ENCODE measurements at places on chromosomes 16 and 17.

GRCh38 chr17:9432934-9433421 is 142.6 kb downstream of the STX8 start:
- no peak for DNase-seq

DNA sequence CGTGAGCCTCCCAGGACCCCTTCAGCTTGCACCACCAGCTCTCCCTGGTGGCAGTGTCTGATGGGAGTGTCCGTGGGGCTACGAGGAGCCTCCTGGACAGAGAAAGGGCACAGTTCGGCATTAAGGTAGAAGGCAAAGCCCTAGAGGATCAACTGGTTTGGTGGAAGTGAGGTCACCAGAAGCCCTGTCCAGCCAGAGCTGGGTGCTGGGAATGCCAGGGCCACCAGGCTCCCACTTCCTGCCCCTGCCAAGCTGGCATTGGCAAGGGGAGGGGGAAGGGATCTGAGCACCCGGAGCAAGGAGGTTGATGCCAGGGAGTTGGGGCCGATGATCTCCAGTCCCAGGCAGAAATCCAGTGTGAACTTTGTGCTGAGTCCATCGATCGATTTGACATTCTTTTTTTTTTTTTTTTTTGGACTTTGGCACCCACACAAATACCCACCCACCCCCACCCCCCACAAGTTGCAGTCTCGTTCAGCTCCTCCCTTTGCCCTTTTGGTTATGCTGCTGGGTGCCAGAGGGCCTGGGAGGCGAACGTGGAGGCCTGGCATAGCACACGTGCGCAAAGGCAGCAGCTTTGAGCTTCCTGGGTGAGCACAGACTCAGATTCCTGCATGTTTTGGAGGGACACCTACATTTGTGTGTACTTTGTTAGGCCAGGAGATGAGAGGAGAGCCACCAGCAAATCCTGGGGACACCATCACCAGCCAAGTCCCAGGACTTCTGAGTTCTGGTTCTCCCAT is 2.1 kb downstream of the NHERF1 start:
- no peak for DNase-seq

GRCh38 chr16:78606545-78606944 is 507.1 kb downstream of the WWOX start:
- peak; percentile 81 for DNase-seq

- no peak for DNase-seq
Measured at GRCh38 chr17:66520999-66521398, 218.6 kb downstream of the PRKCA start.

DNA sequence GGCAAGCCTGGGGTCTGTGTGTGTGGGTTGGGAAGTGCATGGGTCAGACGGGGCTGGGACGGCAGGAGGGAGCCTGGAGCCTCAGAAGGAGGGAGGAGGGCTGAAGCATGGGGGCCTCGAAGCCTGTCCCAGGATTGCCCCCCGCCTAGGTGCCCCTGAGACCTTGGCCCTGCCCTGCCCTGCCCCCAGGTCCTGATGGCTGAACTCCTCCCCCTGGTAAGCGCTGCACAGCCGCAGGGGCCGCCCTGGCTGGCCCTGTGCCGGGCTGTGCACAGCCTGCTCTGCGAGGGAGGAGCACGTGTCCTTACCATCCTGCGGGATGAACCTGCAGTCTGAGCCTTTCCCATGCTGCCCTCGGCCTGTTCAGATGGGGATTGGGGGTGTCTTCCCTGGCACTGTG is 4.4 kb downstream of the TEDC2 start:
- no peak for DNase-seq

DNA sequence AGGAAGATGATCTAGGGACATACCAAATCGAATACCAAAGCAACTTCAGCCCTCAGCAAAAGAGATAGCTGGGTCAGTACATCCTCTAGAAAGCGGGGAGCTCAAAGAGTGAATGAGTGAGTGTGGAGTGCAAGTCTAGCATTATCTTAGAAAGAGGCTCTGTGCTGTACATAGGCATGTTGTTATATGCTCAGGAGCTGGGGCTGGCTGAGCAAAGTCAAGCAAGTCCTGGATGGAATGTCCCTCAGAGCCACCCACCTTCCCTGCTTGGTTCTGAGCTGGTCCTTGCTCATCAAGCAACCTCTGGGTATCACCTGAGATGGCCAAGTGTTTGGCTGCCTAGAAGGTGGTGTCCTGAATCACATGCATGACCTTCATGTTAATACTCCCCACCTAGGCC is 4.9 kb upstream of the KLHL11 start:
- no peak for DNase-seq

DNA sequence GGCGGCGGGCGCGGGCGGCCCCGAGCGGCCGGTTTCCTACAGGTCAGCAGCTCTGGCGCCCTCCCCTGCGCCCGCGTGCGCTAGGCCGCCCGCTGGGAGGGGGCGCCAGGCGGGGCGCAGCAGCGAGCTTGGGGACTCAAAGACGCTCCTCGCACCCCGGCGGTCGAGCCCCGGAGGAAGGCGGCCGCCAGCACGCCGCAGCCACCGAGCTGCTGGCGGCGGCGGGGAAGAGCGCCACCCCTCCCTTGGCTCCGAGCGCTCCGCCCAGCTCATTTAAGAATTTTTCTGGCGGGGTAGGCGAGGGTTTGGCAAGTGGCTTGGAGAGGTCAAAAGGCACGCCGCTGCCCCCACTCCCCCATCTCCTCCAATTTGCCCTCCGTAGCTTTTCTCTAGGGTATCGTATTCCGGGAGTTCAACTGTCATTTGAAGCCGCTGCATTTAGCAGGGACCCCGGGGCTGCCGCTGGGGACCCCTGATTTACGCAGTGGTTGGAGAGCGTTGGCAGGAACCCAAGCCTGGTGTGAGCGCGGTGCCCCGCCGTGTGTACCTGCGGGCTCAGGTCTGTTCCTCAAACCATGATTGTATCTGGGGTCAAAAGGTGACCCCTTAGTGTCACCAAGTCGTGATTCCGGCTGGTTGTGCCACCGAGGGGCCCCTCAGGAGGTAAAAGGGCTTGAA is 59.5 kb upstream of the GSE1 start:
- DNase-seq: peak; percentile 85

DNA sequence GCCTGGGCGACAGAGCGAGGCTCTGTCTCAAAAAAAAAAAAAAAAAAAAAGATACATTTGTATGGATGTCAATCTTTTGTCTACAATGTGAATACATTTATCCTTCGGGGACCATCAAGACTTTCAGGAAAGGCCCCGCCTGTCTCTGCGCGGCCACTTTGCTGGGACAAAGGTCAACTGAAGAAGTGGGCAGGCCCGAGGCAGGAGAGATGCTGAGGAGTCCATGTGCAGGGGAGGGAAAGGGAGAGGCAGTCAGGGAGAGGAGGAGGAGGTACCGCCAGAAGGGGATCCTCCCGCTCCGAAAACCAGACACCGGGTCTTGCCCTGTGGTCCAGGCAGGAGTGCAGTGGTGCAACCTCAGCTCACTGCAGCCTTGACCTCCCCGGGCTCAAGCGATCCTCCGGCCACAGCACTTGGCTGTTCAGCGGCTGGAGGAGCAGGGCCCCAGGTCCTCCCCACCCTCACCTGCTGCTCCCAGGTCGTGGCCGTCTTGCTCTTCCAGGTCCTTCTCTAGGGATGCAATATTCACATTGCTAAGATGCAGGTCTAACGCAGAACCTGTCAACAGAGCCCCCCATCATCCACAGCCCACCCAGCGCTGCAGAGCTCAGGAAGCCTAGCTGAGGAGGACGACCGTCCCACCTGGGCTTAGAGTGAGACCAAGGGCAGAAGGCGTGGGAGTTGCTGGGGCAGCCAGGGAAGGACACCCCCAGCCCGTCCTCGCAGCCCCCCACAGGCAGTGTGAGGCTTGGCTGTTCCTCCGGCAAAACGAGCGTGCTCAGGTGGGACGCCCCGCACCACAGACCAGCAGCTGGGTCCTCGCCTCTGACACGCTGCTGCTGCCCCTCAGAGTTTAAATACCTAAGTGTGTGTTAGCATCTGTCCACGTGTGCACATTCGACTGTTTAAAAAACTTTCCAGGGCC is 19.6 kb downstream of the GNPTG start:
- no peak for DNase-seq

DNA sequence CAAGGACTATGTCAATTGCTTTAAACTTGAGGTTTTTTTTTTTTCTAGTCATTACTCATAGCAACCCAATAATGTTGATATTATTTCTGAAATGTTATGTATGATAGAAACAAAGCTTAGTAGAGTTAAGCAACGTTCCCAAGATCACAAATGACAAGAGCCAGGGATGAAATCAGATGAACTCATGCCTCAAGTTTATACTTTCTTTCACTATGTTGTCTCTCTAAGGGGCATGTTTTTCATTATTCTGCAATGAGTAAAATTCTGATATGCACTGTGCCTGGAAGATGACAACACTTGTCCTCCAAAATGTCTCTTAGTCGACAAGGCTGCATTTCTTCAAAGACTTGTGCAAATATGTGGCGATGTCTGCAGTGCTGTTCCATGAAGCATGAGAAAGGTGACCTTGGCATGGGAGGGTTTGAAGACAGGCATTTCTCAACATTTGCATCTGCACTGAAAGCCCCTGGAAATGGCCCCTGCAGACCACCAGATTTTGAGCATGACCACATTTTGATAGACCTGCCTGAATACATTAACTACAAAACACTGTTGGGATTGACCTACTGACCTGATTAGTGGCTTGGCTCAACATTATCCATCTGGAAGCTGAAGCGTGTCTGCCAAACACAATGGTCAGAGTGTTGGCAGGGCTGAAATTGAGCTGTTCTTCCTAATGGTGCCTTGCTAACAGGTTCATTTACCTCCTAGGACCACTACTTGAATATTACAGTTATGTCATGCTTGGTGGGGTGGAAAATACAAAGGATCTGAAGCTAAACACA is 1027.5 kb downstream of the CDH11 start:
- DNase-seq: peak; percentile 59

DNA sequence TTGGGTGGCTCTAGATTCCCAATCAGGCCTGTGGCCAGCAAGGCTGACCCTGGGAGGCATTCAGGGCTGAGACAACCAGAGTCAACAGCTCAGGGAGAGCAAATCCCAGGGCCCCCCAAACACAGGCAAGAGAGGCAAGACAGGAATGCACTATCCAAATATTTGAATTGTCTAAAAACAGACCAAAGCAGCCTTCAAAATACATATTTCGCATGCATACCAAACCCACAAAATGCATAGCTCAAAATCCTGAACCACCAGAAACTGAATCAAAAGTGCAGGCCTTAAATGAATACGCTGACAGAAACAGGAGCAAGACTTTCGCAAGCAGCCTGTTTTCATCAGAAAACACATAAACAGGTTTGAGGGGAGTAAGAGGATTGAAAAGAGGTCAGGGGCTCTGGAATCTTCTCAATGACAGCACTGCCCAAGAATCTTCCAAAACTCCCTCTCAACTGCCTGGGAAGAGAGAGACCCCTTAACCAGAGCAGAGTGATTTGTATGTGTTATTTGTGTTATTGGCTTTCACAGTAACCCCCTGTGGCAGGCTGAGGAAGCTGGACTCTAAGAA is 213.6 kb upstream of the CDH5 start:
- no peak for DNase-seq

DNA sequence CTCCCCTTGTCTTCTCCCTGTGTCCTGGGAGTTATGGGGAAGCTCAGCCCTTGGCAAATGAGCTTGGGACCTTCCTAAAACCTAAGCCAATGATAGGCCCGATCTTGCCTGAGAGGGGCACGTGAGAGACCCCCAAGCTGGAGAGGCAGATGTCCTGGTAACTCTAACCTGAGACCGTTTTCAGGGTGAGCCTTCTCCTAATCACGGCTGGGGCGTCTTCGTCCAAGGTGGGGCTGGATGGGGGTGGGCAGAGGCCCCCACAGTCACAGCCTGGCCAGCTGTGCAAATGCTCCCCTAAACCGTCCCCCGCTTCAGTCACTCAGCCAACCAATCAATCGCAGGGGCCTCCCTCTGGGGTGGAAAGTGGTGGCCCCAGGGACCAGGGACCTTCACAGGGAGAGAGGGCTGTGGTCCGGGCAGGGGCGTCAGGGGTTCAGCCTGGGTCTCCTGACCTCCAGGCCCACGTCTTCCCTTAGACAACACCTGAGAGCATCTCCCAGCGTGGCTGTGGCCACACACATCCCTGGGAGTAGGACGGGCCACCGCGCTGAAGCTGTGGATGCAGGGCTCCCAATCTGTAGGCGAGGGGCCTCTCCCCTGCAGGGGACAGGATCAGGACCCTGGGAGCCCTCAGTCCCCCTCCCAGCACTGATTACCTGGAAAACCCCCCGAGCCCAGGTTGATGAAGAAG is 30.6 kb downstream of the ACTG1 start:
- no peak for DNase-seq

- no peak for DNase-seq
Measured at GRCh38 chr17:77378318-77379064, 237.7 kb downstream of the SEC14L1 start.

DNA sequence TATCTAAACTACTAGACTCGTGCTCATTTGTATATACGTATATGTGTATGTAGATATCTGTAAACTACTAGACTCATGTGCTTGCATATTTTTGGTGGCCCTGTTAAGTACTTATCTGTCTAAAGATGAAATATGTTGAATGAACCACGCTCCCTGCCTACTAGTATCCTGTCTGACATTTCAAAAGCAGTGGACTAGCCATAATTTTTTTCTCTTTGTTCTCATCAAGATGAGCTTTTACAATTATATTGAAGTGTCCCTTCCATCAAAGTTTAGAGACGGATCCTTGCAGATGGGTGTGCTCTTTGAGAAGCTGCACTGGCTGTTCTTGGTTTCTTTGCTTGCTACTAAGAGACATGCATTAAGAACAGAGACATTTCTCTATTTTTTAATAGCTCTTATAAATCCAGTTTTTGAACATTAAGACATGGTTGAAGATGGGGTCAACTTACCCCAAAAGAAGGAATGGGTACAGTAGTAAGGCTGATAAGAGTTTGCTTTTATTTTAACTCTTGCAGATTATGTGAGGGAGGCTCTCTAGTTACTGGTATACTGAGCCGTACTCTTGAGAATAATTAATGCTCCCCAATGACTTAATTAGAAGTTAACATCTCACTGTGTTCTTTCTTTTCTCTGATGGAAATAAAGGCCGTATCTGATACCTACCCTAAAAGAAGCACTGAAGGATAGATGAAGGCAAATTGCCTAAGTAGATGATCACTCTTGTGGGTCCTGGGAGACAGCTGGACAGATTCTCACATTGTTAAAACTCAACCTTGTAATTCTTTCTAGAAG is 3.4 kb downstream of the CNTNAP4 start:
- DNase-seq: no peak

- no peak for DNase-seq
Measured at GRCh38 chr17:50440172-50440837, 14.3 kb downstream of the ACSF2 start.

- DNase-seq: no peak
Measured at GRCh38 chr16:13205352-13205751, 304.0 kb downstream of the SHISA9 start.

GRCh38 chr17:42227849-42228700 is 33.8 kb upstream of the GHDC start:
- DNase-seq: no peak

DNA sequence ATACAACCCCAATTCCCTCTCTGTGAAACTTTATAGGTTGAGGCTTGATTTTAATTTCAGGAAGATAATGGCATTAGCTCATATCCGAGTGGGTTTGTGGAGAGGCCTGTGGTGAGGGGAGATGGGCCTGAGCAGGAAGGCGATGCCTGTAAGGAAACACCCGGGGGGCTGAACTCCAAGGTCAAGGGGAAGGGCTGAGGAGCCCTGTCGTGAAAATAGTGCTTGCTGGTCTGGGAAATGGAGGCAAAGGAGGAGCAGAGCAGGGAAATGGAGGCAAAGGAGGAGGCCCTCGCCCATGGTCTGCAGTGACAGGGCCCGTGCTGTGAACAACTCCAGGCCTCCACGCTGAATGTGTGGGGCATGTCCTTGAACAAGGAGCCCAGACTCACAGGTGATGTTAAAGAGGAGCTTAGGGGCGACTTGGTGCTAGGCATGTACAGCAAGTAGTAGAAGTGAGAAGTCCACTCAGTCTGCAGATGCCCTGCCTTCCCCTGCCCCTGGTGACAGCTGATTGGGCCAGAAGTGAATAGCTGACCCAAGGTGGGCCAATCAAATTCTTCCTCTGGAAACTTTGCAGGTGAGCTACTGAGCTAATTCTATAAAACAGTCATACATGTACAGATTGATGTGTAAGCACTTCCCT is 38.1 kb downstream of the MRPS23 start:
- DNase-seq: no peak
